ENCODE measurements at places on chromosomes 3 and 15.
A peak's percentile ranks its signal among the peaks of the same experiment; 100 is the strongest.

DNA sequence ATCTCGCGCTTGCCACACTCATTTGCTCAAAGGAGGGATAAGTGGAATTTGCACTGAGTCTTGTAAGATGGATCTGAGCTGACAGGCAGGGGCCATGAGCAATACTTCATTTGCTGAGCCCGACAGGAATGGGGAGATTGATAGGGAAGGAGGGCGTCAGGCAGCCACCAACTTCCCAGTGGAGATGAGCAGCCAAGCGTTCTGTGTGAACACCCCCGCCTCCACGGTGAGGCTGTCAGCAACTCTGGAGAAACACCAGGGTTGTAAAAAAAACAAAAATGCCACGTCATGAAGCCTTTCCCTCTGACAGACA, 36.8 kb downstream of the TLE3 start:
- DNase-seq: no peak

DNA sequence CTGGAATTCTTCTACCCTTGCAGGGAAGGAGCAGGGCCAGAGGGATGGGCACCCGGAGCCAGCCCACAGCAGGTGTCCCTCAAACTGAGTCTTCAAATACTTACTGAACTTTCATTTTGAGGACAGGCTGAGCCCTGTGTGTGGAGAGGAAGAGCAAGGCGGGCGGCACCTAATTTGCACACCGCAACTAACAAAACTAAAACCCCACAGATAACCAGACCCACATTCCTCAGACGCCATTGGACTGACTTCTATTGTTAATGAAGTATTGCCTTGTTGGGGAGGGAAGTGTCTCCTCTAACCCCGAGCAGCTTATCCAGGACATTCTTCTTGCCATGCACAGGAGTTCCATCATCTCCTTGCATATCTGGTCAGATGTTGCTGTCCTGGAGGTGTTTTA, 105.2 kb upstream of the NR2E3 start:
- no peak for DNase-seq

DNA sequence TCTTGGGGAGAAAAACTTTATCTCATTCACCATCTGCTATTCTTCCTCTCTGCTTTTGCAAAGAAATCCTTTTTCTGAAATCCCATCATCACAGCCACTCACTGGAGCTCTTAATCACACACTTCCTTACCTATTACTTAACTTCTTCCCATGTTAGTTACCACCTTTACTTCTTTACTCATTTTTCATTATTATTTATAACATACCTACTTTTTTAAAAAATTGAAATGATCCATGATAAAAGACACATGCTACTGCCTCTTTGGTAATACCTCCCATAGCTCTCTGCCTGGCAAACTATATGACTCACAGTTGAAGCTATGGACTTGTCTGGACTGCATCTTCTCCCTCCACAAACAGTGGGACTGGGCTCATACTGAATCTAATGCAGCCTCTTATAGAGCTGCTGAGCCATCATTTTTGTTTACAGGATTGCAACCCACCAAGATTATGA, 150.3 kb downstream of the TNIK start:
- DNase-seq: peak; percentile 36

DNA sequence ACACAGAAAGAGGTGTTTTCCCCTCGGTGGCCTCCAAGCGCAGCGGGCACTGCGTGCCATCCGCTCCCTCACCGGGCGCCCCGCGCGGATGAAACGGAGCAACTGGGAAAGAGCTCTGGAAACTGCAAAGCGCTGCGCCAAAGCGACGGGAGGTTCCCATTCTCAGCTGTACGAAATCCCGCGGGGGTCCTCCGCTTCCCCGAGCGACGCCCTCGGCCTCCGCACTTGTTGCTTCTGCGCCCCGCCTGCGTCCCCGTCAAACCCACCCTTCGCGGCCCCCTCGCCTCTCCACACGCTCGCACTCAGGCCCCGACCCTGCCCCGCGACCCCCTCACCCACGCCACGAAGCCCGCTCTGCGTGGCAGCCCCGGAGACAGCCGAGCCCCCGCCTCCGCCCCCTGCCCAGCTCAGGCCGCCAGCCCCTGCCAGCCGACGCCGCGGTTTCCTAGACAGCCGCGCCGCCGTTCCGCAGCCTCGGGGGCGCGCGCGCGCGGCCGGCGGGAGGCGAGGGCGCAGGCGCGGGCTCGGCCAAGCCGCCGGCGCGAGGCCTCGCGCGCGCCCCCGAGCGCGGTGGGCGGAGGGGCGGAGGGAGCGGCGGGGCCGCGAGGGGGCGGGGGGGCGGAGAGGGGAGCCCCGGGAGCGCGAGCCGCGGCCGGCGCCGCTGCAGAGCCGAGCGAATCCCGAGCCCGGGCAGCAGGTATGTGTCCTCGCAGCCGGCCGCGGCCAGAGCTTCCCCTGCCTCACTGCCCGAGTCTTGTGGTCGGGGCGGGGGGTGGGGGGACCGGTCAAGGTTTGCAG, at the start of gene TMEM266:
TMEM266 (plus strand) TSS at position 666 of the 798 bp plus-strand sequence. CDS start 74,279 bp downstream, outside the sequence.
- DNase-seq: no peak

DNA sequence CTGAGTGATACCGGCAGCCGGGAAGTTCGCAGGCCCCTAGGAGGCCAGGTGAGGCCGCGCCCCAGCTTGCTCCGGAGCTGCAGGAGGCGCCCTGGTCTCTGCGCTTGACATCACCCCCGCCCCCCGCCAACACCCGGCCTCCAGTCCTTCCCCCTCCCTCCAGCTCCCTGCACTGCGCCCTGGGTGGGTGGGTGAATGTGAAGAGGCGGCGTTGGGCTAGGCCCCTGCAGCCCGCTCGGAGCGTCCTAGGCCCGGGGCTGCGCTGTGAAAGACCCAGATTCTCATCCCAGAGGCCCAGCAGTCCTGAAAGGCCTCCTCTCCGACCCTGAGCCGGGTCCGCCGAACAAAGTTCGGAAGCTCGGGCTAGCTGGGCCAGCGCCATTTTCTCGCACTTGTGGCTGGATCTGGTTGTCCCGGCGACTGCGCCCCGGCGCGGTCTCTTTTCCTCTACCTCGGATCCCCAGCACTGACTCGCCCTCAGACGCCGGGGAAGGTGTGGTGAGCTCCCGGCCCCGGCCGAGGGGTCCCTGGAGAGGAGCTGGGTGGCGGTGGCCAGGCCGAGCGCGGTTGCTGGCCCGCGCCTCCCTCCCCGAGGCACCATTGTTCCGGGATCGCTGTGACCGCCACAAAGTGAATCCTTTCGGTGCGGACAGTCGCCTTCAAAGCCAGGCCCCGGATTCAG, 12.9 kb downstream of the ZIC4 start:
- DNase-seq: no peak

DNA sequence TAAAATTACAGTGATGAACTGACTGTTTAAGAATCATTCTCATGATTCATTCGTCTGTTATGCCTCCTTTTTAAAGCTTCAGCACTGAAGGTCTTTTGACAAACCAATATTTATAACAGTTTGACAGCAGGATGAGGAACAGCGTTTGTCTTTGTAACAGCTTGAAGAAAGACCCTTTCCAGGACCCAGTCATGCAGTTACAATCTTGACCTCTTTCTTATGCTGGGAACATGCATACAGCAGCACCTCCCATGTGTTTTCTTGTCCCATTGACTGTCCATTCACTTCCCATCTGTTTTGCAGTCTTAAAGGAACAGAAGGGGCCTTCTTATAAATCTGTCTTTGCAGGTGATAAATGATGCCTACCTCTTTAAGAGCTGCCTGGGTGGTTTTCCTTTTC, 87.2 kb downstream of the OPA1 start:
- no peak for DNase-seq

- DNase-seq: no peak
Measured at GRCh38 chr15:63045879-63046278, 3.3 kb downstream of the TPM1 start.

DNA sequence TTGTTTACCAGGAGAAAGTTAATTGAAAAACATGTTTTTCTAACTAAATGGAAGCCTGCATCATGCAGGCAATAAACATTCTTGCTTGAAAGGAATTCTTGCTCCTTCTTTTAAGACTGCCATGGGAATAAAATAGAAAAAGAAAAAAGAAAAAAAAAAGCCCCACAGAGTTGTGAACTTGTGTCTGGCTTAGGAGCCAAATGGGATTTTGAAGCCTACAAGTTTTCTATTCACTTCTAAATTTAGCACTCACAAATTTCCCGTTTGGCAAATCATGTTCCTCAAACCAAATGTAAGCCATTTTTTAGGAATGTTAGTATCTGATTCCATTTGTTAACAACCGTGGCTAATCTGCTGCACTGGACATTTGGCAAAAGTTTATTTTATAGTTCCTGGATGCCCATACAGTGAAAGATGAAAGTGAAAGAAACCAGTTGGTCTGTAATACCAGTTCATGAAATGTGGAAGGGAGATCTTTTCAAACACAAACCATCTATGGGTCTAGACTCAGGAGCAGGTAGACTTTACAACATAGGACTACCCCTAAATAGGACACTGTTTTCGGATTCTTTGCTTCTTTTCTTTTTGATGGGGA, 133.8 kb upstream of the GMNC start:
- no peak for DNase-seq

GRCh38 chr3:123568034-123568433, 16.8 kb downstream of the HACD2 start:
- DNase-seq: no peak

DNA sequence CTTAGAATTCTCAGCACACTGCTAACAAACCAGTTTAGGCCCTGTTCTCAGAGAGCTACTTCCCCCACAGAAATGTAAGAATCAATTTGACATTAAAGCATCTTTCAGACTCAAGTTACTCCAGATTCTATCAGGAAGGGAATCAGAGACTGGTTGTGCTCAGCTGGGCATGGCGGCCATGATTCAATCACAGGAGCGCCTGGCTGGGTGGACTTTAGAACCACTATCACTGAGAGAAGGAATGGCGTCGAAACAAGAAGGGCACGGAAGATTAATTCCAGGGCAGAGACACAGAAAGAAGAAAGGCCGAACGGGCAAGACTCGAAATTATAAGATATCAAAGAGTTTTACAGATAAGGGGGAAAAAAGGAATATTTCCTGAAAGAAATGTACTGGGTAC, 6.2 kb downstream of the TNIK start:
- no peak for DNase-seq

- no peak for DNase-seq
Measured at GRCh38 chr3:13044496-13045240, 28.6 kb downstream of the IQSEC1 start.

DNA sequence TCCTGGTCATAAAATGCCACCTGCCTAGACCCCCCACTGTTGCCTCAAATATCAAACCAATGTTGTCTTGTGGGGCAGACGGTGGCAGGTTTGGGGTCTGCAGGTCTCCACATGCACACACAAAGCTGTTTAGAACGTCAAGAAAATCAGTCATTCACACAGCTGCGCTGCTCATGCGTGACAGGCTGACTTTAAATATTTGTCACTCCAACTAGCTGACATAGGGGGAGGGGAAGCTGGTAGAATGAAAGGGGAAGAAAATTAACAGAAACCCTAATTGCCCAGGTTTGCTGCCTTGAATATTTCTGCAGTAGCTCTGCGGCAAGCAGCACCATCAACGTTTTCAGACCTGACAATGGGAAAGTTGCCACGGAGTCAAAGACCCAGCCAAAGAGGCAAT, 201.8 kb downstream of the ABHD5 start:
- no peak for DNase-seq

GRCh38 chr15:70376031-70376928, 278.6 kb upstream of the TLE3 start:
- DNase-seq: no peak

DNA sequence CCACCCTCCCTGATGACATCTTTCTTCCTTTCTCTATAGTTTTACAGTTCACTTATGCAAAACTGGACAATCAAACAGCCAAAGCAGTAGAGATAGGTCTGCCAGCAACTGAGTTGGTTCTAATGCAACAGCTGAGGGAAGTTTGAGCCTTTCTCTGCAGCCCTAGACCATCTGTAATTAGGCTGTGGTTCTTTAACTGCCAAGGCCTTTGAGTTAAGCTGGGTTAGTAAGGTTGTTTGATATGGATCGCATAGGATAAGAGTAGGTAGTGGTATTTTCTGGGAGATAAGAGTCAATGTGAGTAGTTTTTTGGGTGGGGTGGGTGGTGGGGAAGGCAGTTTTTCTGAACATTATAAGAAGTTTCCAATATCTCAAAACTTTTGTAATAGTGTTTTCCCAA, 3.0 kb downstream of the RPL39L start:
- no peak for DNase-seq

DNA sequence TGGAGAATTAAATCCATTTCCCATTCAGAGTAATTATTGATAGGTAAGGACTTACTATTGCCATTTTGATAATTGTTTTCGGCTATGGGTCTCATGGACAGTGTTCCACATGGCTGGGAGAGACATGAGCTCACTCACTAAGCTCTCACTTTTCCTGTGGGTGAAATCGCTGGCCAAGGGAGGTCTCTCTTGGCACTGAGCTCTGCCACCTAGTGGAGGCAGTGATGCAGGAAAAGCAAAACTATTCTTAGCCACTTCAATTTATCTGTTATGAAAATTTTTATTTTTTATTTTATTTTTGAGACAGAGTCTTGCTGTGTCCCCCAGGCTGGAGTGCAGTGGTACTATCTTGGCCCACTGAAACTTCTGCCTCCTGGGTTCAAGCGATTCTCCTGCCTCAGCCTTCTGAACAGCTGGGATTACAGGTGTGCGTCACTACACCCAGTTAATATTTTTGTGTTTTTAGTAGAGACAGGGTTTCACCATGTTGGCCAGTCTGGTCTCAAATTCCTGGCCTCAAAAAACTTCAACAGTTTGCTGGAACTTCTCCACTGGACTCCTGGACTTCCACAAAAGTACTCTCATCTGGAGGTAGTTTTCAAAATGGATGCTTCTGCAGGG, 4.7 kb upstream of the RNF13 start:
- peak; percentile 45 for DNase-seq

GRCh38 chr3:15646851-15647511, 45.4 kb downstream of the BTD start:
- DNase-seq: peak; percentile 95

All from fibroblast of skin of left biceps (primary cell).